Activated CD4-positive, alpha-beta T cell treated with anti-CD3 and anti-CD28 coated beads for 4 hours (primary cell): ENCODE measurements at places on chromosomes 11 and 22.

GRCh38 chr11:111538407-111539114, 2.0 kb upstream of the LAYN start:
- no peak for DNase-seq

- DNase-seq = no peak
These were observed 187.8 kb downstream of the MIAT start for GRCh38 chr22:26845021-26845743.

GRCh38 chr11:121716060-121716459, 263.3 kb upstream of the SORL1-AS1 start:
- no peak for DNase-seq

- DNase-seq = no peak
These were observed 27.6 kb upstream of the EXPH5 start for GRCh38 chr11:108620958-108621772.

- DNase-seq = no peak
These were observed 1473.6 kb downstream of the BRD1 start for GRCh38 chr22:48354096-48354495.

- no peak for DNase-seq
These were observed 39.6 kb downstream of the GALNT18 start for GRCh38 chr11:11582011-11582701.

DNA sequence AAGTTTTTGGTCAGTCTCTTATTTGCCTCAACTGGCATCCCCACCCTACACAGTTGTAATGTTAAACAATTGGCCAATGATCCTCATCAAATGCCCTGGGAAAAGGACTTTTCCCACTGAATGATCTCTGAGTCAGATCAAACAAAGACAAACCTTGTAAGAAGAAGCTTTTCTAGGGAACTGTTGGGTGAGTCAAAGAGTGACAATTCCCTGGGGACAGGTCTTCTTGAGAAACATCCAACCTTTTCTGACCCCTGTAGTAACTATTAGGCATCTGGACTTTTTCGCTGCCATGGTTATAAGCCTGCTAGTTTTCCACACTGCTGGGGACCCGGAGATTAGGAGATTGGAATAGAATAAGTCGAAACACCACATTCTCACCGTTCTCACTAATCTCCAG, 789.8 kb upstream of the API5 start:
- DNase-seq = no peak

- no peak for DNase-seq
These were observed 1277.5 kb upstream of the CNTN5 start for GRCh38 chr11:97743205-97743742.

DNA sequence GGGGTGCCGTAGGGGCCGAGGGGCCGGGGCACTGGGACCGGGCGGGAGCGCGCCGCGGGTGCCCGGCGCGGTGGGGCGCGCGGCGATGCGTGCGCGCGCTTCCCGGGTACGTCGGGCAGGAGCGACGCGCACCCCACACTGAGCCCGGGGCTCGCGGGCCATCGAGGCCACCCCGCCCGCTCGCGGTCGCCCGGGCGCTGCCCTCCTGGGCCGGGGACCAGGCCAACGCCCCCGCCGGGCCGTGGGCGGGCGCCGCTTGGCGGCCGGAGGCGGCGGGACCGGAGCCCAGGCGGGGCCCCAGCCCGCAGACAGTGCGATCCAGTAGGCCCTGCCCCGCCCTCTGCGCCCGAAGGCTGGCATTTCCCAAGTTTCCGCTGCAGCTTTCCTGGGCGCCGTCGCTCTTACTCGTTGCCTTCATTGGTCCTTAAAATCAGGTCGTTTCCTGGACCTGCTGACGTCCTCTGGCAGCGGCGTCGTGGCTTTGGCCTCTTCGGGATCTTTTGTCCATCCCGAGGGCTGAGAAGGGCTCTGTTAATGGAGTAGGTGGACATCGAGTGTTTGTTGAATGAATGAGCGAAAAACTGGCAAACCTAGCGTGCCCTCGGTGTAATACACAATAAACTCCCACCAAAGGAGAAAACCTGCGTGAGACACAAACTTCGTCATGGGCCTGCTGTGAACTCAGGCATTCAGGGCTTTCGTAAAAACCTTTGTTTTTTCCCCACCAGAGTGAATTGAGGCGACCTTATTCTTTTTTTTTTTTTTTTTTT, 638 bp downstream of the PARVA start:
- DNase-seq = no peak

GRCh38 chr11:7272373-7272772, 20.7 kb downstream of the SYT9 start:
- DNase-seq = no peak

- no peak for DNase-seq
These were observed 360.9 kb upstream of the NARS2 start for GRCh38 chr11:78935398-78936068.

DNA sequence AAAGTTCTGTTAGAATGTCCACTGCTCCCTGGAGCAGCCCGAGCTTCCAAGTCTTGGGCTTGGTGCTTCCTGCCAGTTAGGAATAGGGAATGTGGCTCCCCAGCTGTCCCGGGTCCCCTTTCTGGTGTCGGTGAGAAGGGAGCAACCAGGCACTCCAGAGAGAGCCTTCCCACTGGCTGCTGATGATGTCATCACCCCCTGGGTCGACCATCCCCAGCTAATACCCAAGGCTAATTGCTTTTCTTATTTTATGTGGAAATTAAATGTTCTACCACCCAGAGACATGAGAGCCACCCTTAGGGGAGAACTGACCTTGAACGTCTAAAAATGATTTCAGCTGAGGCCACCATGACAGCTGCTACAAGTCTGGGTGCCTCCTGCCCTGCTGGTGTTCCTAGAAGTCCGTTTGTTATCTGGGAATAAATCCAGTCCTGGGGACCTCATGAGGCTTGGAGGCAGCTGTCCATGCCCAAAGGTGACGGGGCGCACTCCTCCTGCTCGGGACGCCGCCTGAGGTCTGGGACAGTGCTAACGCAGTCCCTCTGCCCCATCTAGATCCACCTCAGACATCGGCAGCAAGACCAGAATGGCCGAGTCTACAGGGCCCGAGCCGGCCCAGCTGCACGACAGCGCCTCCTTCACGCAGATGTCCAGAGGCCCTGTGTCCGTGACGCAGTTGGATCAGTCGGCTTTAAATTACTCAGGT, 42.3 kb downstream of the C11orf91 start:
- no peak for DNase-seq

GRCh38 chr11:63829823-63830489, 9.0 kb upstream of the MARK2 start:
- no peak for DNase-seq

DNA sequence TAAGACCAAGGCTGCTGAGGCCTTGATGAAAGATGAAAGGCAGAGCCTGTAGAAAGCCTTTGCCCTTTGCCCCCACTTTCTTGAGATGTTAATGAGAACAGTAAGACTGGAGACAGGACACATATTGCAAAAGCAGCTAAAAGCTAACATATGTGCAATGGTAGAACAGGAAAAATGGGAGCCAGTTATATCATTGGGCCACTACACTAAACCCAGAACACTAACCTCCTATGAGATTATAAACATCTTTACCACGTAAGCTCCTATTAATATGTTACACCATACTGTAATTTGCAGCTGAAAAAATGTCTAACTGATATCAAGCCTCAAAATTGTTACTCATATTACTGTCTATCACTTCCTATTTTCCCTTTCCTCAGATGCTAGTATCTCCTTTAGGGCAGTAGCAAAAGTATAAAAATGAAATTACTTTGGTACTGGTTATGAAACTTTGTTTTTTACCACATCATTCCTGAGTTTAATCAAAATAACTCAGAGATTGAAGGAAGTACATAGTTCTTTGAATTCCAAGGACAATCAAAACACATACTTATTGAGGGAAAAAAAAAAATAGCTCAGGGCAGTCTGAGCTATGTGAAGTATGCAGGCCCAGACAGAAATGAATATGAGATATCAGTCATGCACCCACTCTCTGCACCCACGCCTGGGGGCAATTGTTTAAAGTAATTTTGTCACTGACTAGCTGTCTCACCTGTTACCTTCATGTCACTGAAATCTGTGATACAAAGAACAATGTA, 9.1 kb downstream of the HPS5 start:
- no peak for DNase-seq

DNA sequence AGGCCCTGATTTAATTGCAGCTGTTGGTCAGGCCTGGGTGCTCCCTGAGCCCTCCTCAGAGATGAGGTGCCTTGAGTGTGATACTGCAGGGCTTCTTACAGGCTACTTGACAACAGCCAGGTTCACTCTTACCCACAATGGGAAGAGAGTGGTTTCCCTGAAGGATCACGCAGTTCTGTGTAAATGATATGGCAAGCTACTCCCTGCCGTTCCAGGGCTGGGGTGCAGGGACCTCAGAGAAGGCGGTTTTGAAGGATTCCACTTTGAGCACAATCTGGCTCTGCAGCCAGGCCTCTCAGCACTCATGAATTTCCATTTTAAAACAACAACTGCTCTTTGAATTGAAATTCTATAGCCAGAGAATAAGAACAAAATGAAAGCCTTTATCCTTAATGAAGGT, 92.9 kb downstream of the SLC17A6 start:
- DNase-seq = no peak
